CD4-positive, alpha-beta memory T cell (primary cell): ENCODE measurements at places on chromosomes 1 and 21. TPM values are rescaled to one million over a fixed set of nuclear protein-coding genes. Genes with fewer than 3 reads are reported as not detected.

Gene LHX8
- total RNA-seq = not detected

Gene CFAP298
- total RNA-seq = 39.1 TPM

Gene SPAG17
- total RNA-seq = not detected

Gene ENAH
- 0.26 TPM for total RNA-seq

Gene NUP133
- 45.8 TPM for total RNA-seq

Gene CALML6
- total RNA-seq = 0.44 TPM

Gene UBE2J2
- 82.8 TPM for total RNA-seq

GRCh38 chr1:219794085-219794743 lies 134.1 kb downstream of the SLC30A10 start:
- DNase-seq = no peak

DNA sequence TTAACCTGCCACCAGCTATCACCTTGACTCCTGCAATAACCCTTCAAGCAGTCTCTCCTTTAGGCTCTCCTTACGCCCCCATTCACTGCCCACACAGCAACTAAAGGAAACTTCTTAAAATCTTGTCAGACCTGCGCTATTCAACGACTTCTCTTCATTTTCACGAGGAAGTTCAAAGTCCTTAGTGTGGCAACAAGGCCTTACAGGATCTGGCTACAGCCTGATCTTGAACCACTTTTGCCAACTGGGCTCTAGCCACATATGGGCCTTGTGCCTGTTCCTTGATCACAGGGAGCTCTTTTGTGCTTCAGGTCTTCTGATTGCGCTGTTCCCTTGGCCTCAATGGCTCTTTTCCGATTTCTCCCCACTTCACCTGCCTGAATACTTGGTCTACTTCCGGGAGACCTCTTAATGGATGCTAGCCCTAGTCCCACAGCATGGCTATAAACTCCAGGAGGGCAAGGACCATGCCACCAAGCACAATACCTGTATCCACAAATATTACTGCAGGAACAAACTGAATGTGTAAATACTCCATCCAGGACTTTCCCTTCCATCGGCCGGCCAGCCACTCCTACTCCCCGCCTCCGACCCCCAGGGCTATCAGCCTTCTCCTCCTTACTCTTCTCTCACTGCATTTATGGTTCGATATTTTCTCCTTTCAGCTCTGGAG lies 2.3 kb upstream of the CTNNBIP1 start:
- no peak for DNase-seq

DNA sequence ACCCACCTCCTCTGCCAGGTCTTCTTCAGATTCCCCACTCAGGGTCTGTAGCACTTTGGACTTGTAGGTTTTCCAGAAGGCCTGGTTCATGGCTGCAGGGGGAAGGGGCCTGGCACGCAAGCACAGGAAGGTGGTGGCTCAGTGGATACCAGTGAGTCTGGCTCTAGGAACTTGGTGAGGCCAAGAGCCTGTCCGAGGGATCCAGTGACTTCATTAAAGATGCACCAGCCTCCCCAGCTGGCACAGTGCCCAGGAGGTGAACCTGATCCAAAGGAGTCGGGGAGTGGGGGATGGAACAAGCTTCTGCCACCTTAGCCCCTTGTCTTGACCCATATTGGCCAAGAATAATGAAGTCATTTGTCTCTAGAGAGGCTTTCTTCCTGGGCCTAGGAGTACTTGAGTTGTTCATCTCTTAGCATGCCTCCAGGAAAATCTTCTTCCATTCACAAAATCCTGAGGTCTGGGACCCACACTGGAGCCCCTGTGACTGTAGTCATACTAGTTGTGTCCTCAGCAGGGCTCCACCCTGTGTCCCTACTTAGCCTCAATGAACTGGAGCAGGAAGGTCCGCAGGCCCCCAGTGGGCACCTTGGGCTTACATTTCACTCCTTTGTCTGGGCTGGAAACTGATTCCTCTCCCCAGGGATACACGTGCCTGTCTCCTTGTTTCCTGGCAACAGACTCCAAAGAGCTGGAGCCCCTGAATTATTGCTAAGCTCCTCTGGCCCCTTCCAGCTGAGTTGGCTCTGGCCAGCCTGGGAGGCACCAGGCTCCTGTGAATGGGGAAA lies at the start of gene C1orf232:
Gene C1orf232 (minus strand): TSS at position 554 of the 788 bp plus-strand sequence. CDS start 464 bp downstream, at position 90.
- DNase-seq = no peak

GRCh38 chr1:117622726-117623125 lies 16.9 kb downstream of the TENT5C start:
- no peak for DNase-seq

- DNase-seq = no peak
These were observed 14.1 kb upstream of the NCMAP start for GRCh38 chr1:24541711-24542346.

- no peak for DNase-seq
These were observed 75.3 kb upstream of the COL6A1 start for GRCh38 chr21:45906196-45906805.

GRCh38 chr1:201740670-201741111 lies 88.3 kb upstream of the IPO9 start:
- DNase-seq = no peak

DNA sequence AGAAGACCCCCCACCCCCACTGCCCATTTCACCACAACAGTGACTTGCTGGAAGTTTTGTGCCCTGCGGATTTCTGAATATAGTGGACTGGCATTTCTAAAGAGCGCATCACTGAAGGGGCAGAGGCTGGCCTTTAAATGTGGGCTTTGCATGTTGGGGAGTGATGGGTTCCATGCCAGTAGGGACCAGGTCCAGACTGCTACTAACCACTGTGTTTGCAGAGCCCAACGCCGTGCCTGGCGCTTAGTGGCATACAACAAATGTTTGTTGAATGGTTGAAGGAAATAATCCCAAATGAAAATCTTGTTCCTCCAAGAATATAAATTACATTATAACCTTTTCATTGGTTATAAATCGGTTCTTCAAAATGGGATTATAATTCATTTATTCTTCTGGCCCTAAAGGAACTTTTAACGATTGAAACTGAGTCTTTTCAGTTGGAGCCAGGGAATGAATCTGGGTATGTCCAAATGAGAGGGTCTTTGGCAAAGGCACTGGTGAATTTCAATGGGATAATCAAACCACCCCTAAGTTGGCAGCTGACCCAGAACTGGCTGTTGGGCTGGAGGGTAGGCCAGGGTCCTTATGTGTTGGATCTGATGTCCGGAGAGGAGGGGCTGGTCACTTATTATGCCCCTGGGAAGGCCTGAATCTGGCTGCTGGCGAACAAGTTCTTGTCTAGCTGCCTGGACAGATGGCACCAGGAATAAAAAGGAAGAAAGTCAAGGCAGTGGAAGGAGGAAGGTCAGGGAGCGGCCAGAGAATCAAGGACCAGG lies 13.8 kb upstream of the SDHB start:
- no peak for DNase-seq

DNA sequence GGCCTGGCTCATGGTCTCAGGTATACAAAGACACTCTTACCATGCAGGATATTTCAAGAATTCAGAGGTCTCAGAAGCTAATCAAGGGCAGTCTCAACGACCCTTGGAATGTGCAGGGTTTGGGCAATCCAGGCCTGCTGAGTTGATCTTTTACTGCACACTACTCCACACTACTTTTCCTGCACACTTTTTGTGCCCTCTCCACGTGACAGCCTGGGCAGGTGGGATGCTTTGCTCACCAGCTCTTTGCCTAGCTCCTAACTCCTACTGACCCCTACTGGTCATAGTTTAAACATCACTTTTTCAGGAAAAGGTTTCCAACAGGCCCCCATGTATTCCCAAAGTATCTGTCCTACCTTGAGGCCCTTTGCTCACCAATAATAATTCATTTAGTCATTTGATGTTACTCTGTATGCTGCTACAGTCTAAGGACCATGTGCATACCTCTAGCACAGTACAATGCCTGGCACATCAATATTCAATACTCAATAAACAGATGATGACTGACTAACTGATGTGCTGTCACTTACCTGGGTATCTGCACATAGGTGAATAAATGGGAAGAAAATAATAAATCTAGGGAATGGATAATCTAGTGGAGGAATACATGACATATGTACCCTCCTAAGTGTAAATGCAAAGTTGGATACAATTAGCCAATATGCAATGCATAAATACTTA lies 9.6 kb downstream of the DUSP23 start:
- DNase-seq = no peak

DNA sequence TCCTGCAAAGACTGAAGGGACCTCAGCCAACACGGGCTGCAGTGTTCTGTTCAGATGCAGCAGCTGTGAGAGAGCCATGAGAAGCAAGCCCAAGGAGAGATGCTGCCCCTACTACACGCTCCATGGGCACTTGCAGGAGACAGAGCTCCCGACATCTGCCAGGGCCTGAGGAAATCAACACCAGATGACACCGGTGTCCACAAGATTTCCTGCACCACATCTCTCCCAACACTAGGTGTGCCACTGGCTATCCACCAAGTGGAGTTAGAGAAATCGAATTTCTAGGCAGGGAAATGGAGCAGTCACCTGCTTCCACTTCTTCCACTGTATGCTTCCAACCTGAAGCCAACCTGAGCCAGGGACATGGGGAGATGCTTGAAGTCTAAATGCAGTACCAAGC lies 445.3 kb downstream of the RWDD3 start:
- no peak for DNase-seq

DNA sequence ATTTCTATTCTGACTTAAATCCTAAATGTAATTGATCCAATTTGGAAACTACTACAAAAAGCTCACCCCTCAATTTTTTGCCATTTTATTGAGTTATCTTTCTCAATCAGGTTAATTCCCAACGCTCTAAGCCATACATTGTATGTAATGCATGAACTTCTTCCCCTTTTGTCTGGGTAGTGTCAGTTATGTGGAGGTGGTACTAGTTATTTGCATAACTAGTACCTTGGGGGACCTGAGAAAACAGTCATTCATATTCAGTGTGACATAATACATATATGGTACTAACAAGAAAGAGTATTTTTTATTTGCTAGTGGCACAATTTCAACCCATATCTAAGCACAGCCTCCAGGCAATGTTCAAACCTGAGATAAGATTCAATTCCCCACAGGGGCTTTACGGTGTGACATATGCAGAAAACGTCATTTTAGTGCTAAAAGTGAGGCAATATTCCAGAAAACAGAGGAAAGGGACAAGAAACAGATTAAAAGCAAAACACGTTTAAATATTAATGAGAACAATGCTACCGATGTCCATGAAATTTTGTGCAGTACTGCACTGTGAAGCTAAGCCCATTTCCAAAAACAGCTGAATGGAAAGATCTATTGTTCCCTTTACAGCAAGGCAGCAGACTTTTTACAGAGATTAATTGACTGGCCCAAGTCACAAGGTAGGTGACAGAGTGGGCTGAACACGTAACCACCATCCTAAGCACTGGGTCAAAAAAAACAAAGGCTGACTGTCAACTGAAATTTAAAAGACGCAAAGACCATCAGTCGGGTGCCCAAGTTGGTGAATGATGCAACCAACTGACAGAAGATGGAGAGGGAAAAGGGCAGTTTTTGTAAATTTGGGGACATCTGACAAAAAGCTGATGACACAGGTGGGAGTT lies 1.4 kb downstream of the HLCS start:
- no peak for DNase-seq

DNA sequence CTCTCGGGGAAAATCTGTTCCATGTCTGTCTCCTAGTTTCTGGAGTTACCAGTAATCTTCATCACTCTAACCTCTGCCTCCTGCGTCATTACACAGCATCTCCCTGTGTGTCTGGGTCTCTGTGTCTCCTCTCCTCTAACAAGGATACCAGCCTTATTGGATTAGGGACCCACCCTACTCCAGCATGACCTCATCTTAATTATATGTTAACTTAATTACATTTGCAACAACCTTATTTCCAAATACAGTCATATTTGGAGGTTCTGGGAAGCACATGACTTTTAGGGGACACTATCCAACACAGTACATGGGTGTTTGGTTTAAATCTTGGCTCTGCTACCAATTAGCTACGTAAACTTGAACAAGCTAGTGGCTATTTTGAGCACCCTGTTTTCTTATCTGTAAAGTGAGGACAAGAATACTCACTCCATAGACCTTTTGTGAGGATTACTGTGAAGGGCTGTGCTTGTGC lies 83.9 kb upstream of the SGIP1 start:
- DNase-seq = no peak

DNA sequence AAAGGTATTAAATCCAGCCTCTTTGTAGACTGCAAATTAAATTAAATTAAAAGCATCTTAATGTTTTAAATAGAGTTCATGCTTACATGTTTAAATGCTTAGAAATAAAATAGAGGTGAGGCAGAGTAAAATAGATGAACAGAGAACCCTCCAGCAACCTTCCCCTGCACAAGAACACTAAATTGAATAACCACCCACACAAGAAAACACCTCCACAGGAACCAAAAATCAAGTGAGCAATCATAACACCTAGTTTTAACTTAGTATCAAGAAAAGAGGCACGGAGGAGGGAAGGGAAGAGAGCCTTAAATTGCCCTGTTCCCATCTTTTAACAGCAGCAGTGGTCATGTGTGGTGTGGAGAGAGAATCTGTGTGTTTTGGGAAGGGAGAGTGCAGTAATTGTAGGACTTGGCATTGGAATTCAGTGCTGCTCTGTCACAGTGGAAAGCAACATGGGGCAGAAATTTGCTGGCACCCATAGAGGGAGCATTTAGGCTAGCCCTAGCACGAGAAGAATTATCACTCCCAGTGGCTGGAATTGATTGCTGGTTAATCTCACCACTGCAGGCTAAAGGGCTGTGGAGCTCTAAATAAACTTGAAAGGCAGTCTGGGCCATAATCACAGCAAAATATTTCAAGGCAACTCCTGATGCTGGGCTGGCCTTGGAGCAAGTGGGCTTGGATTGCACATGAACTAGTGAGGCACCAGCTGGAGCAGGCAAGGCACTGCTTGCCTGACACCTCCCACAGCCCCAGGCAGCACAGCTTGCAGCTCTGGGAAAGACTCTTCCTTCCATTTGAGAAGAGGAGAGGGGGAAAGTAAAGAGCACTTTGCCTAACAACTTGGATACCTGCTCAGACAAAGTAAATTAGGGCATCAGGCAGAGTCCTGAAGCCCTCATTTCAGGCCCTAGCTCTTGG lies 1478.8 kb downstream of the NCAM2 start:
- no peak for DNase-seq

DNA sequence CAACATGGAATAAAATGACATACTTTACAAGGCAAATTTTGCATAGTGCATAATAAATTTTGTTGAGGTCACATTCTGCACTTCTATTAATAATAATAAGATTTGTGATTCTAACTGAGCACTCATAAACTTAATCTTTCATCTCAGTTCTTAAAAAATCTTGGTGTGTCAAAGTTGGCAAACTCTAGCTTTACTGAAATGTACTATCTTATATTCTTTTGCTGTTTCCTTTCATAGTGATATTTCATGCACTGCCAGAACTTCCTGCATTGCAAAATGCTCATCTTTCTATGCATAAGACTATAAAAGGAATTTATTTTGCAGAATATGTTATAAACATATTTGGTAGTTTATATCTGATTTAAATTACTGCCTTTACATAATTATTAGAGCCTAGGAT lies 797.6 kb downstream of the ADGRL2 start:
- DNase-seq = no peak

DNA sequence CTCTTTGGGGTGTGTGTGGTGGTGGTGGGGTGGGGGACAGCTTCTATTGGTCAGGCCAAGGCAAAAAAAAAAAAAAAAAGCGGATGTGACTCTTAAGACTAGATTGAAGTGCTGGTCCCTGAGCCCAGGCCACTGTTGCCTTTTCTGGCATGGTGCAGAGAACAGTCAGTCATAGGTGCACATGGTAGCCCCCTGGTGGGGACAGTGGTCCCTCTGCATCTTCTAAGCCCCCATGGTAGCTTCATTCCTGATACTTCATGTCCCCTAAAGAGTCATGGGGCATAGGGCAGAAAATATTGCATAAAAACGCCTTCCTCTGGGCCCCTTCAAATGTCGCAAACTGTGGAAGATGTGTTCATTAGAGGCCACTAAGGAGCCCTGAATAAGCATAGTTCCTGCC lies 371.8 kb downstream of the NPHP4 start:
- no peak for DNase-seq

- DNase-seq = no peak
These were observed 85.5 kb upstream of the VANGL1 start for GRCh38 chr1:115556236-115556635.

- no peak for DNase-seq
These were observed 725 bp downstream of the CR1L start for GRCh38 chr1:207645635-207646081.
